Hindlimb muscle (tissue), 1 donor: ENCODE measurements at places on chromosomes 2 and 18. TPM values are rescaled to one million over a fixed set of nuclear protein-coding genes. Genes with fewer than 3 reads are reported as not detected.

GRCh38 chr2:16119741-16120140 is 179.4 kb downstream of the MYCN start:
- DNase-seq = no peak

- DNase-seq = no peak
Observed at GRCh38 chr2:197782126-197782525, 3.0 kb downstream of the BOLL start.

- DNase-seq = peak; percentile 55
Observed at GRCh38 chr18:6722690-6723089, 6.8 kb upstream of the ARHGAP28 start.

- DNase-seq = no peak
Observed at GRCh38 chr2:105570757-105571156, 171.9 kb upstream of the FHL2 start.

- DNase-seq = no peak
Observed at GRCh38 chr2:181575024-181575649, 81.8 kb downstream of the CERKL start.

DNA sequence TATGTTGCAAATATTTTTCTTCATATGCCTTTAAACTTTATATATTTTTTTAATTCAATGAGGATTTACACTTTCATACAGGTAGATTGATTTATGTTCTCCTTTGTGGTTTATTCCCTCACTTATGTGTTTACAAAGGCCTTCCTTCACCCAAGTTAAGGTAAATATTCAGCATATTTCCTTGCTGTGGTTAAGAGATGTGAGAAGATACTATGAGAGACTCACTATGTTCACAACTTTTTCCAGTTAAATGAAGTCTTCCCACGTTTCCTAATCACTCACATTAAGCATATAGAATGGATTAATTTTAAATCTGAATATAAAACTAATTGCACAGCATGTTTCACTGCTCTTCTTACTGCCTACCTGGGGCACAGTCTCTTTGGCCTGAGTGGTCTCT is 597 bp downstream of the PECR start:
- DNase-seq = no peak

DNA sequence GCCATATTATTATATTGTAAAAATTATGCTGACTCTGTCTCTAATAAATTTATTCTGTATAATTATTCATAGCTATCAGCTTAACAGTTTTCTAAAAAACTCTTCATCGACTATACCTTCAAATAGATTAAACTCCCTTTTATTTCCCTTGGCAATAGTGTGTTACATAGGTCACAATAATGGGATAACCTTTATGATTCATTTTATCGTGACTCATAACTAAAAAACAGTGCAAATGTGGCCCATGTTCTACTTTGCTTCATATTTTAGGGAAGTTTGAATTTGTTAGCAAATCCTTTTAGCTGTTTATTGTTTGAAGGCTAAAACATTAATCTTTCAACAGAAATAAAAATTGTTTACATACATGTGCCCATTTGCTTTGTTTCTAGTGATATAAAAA is 783.2 kb upstream of the CDH2 start:
- DNase-seq = no peak

The ARHGAP15 gene
- polyA plus RNA-seq = 7.3 TPM

The DNMT3A gene
- 69.9 TPM for polyA plus RNA-seq
